IMR-90 (cell line): ENCODE measurements at places on chromosomes 13 and 19. TPM values are rescaled to one million over a fixed set of nuclear protein-coding genes. Genes with fewer than 3 reads are reported as not detected.

Gene GSX1
- not detected in 2 replicates for total RNA-seq

Gene TJP3
- not detected in 2 replicates for total RNA-seq

Gene PDE4C
- total RNA-seq, result 0.18 TPM in 1 of 2 replicates, not detected in the other

Gene FAM124A
- total RNA-seq, result not detected in 2 replicates

- peak; percentile 47 for DNase-seq
These were observed 109.2 kb downstream of the SGCG start for GRCh38 chr13:23289917-23290357.

- DNase-seq, result no peak
These were observed 9.8 kb downstream of the PLK5 start for GRCh38 chr19:1533510-1534150.

GRCh38 chr19:46840498-46840942, 10.1 kb downstream of the AP2S1 start:
- peak; percentile 70 for DNase-seq

GRCh38 chr13:109768616-109769015, 17.8 kb downstream of the IRS2 start:
- no peak for DNase-seq

- peak; percentile 76 for DNase-seq
These were observed 5.5 kb downstream of the IER2 start for GRCh38 chr19:13155472-13156359.
